ENCODE measurements at places on chromosomes 5 and 9.

GRCh38 chr5:3002230-3002629 lies 250.8 kb upstream of the IRX2 start:
- no peak for DNase-seq

GRCh38 chr5:137466889-137467288 lies 32.2 kb downstream of the SPOCK1 start:
- no peak for DNase-seq

- no peak for DNase-seq
Observed at GRCh38 chr5:157486861-157487260, 26.8 kb downstream of the NIPAL4 start.

DNA sequence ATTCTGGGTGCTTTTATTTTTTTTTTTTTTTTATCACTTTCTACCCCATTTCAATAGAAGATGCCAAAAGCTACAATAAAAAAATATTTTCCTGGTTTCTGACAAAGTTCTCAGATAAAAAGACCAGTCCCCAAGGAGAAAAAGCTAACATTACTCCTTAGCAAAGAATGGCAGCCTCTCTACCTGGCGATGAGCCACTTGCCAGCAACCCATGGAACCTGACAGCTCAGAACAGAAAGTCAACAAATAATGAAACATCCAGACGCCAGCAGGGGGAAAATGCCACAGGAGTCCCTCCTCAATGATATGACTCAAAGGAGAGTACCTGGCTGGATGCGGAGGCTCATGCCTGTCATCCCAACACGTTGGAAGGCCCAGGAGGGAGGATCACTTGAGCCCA lies 123.2 kb downstream of the MYO10 start:
- DNase-seq: no peak

GRCh38 chr9:136531186-136531903 lies 14.5 kb downstream of the NOTCH1 start:
- no peak for DNase-seq

GRCh38 chr9:88106492-88106891 lies 31.8 kb downstream of the SPATA31C2 start:
- DNase-seq: no peak

DNA sequence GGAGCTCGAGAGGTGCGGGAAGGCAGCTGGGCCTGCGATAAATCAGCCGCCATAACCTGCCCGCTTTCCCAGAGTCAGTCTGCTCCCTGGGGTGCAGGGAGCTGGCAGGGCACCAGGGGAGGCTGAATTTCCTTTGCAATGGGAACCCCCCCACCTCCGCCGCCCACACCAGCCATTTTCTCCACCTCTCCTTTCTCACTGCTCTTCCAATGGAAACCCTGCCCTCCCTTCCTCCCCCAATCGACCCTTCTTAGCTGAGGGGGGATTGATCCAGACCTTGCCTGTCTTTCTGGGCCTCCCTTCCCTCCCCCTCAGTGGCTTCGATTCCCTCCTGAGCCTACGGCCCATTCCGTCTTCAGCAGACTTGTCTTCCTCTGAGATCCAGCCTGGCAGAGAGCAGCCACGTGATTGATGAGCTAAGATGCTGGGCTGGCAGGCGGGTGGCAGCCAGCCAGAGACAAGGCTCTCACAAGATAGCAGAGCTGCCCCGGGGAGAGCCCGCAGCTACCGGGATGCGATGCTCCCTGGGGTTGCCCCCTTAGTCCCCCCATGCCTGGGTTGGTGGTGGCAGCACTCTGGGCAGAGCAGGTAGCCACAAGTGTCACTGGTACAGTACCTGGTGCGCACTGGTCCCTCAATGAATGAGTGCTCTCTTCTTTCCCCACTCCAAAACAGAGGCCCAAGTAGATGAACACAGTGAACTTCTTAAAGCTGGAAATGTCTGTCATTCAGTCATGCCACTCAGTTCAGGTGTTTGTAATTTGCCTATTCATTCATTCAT lies 53.7 kb upstream of the FABP6 start:
- DNase-seq: no peak

- DNase-seq: no peak
Observed at GRCh38 chr5:16856531-16856930, 79.6 kb downstream of the MYO10 start.

DNA sequence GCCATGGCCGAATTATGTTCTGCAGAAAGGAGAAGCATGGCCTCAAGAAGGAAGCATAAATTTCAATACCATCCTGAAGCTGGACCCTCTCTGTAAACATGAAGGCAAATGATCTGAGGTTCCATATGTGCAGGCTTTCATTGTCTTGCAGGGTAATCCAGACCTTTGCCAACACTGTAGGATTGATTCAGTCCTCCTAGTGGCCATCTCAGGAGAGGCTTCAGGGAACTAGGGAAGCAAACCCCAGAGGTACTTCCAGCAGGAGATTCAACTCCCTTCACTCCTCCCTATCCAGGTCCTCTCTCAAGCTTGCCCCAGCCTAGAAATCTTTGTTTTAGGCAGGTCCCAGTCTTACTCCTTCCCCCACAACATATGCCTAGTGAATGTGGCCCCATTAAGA lies 99.3 kb upstream of the HCN1 start:
- no peak for DNase-seq

- DNase-seq: no peak
Observed at GRCh38 chr9:133276001-133276884, 1.2 kb upstream of the ABO start.

GRCh38 chr5:96734871-96735325 lies 72.7 kb downstream of the CAST start:
- DNase-seq: no peak

- no peak for DNase-seq
Observed at GRCh38 chr9:35364817-35365585, 124.9 kb upstream of the RUSC2 start.

DNA sequence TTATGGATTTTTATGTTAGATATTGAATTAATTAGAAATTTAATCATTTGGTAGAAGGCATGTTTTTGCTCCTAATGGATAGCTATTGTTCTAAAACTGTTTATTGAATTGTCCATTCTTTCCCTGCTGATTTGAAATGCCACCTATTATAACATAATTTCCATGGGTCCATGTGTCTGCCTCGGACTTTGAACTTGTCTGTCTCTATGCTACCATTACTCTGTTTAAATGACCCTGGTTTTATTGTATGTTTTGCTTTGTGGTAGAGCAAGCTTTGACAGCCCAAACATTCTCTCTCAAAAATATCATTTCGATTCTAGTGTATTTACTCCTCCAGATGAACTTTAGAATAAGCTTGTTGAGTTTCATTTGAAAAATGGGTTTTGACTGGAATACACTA lies 120.6 kb downstream of the ARHGEF28 start:
- no peak for DNase-seq

DNA sequence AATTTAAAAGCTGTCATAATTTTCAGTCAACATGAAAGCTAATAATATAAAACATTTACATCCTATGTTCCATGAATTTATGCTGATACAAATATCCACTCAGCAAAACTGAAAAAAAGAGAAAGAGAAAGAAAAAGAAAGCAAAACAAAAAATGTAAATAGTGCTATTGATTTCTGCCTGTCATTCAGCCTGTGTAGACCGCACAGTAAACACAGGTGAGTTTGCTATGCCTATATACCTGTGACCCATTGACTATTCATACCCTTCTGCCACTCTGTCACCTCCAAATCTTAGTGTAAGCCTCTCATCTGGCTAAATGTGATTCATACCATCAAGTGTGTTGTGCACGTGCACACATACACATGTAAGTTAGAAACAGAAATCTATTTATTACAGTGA lies 359.0 kb upstream of the RORB start:
- no peak for DNase-seq

- DNase-seq: no peak
Observed at GRCh38 chr5:152855441-152855840, 450.4 kb upstream of the NMUR2 start.

DNA sequence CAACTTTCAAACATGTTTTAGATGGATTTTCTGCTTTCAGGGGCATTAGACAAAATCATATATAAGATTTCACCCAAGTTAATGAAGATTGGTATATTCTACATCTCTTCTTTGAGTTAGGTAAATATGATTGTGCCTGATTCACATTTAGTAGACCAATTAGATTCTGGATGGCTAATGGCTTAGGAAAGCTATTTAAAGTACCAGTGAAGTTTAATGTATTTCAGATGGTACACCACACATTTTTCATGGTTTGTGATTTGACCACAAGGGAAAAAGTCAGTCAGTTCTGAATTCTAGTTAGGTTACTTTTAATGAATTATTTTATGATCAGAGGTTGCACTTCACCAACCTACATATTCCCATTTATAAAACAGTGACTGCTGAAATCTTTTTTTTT lies 409.7 kb downstream of the ADGRV1 start:
- no peak for DNase-seq

- DNase-seq: no peak
Observed at GRCh38 chr5:153678617-153679329, 188.3 kb downstream of the GRIA1 start.

- DNase-seq: no peak
Observed at GRCh38 chr9:129406278-129407225, 214.3 kb downstream of the C9orf50 start.

DNA sequence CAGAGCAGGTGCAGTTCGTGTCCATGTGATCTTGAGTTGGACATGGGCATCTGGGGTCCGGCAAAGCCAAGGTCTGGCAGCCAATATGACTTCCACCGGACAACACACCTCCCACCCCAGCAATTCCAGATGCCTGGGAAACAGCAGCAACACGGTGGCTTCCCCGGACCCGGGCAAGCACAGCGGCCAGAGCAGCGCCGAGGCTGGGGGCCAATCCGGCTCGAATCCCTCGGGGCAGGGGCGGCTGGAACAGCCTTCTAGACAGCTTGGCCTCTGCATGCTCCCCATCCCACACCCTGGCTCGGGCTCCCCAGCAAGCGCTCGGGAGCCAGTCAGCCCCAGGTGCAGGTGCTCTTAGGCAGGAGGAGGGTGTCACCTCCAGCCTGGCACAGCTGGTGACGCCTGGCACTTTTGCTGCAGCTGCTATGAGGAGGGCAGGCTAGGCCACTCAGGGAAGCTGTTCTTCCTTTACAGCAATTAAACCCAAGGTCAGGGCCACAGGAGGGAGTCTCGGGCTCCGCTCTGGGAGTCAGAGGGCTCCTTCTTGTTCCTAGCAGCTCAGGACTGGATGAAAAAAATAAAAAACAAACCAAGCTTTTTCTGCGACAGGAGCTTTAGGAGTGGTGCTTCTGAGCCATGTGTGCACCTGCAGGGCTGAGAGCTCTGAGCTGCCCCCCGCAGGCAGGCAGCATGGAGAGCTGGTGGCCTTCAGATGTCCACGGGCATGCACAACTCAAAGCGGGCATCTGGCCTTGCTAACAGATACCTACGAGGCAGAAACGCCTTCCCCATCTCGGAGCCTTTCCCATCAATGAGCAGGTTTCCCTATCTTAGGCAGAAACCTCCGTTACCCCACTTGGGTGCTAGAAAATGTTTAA lies 28.2 kb downstream of the DBH start:
- no peak for DNase-seq

DNA sequence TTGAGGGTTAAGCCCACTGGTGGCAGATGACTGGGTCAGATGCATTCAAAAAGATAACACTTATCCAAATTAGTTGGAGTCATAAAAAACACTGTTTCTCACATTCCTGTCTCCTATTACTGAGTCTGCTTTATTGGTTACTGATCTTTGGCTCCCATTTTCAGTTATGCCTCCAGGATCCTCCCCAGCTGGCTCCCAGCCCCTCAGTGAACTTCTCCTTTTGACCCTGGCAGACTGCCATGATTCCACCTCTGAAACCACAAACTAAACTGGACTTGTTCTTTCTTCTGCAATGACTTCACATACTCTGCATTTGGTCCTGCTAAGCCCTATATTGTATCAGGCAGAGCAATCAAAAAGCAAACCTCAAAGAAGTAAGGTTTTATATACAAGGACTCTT lies 860.8 kb upstream of the DMAC1 start:
- DNase-seq: no peak

GRCh38 chr9:92668746-92669526 lies 995 bp downstream of the IPPK start:
- peak; percentile 41 for DNase-seq

GRCh38 chr5:126594748-126595485 lies at the start of gene ALDH7A1:
ALDH7A1 (minus strand) TSS chr5:126595219; CDS start chr5:126595198, 21 bp downstream.
- no peak for DNase-seq

DNA sequence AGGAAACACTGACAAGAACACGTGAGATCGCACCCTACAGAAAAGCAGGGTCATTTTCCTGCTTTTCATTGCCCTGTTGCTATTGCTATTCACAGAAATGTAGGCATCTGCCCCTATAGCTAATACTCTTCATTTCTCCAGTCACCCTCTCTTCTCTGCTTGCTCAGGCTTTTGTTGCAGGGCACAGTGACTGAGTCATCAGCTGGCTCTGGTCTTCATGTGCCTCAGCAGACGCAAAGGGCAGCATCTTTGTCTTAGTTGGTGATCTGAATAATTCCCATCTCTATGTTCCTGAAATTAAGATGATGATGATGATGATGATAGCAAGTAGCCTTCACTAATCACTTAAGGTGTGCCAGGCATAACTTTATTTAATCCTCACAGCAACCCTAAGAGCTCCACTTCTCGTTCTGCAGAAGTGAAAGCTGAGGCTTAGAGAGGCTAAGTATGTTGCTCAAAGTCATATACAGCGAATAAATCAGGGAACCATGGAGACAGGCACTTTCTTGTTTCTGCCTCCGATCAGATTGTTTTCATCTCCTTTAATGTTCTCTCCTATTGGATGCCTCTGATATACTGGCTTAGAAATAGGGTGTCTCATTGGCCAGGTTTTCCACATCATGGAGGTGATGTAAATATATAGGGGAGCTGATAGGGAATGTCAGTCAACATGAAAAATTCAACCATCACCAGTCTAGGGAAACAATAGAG lies 133.0 kb upstream of the STK32A start:
- no peak for DNase-seq

GRCh38 chr5:132259069-132259851 lies 1.8 kb downstream of the PDLIM4 start:
- no peak for DNase-seq

DNA sequence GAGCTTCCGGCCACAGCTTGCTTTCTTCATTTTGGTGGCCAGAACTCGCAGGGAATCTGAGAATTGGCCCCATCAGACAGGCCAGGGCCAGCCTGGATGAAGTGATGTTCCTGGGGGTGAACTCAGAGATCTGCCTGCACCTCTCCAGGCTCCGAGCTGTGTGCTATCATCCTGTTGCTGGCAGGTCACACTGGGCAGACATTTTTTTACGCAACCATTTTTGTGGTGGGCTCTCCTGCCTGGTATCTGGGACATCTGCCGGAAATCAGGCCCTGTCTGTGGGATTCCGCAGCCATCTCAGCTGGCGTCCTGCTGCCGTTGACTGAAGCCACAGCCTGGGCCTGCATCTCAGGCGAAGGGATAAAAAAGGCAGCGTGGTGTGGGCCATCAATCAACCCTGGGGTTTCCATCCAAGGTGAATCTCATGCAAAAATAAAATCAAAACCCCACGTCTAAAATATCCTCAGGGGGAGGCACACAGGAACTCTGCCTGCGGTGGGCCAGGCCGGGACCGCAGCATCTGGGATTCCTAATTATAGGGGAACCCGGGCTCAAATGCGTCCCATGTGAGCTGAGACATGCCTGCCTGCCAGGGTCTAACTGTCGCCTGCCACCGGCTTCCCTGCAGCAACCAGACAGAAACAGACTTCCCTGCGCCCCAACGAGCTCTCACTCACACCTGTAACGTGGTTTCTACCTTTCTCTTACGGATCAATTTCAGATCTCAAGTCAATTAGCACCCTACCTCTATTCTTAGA lies 174.3 kb downstream of the SYK start:
- DNase-seq: no peak
